ENCODE measurements at places on chromosomes 5 and 9. TPM values are rescaled to one million over a fixed set of nuclear protein-coding genes. Genes with fewer than 3 reads are reported as not detected.

DNA sequence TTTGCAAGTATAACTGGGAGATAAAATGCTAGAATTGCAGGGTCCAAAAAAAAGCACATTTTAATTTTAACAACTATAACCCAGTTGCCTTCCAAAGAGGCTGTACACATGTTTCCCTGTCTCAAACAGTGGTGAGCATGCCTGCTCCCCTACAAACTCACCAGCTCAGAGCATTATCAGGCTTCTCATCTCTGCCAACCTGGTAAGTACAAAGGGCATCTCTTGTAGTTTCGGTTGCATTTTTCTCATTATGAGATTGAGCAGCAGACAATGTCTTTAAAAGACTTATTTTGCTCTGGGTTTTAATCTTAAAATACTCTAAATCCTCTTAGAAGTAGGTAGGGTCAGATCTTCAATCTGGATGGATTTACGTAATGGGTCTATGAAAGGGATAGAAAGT lies 107.1 kb upstream of the MSX2 start:
- no peaks in the 10 kb centered on the region for H3K4me1 ChIP-seq
- H3K27ac ChIP-seq, result no peak overlapping the region
- no peaks in the 10 kb centered on the region for H3K36me3 ChIP-seq
- H3K4me3 ChIP-seq, result no peak overlapping the region
- DNase-seq, result no peak

The TEX48 gene
- not detected for total RNA-seq

DNA sequence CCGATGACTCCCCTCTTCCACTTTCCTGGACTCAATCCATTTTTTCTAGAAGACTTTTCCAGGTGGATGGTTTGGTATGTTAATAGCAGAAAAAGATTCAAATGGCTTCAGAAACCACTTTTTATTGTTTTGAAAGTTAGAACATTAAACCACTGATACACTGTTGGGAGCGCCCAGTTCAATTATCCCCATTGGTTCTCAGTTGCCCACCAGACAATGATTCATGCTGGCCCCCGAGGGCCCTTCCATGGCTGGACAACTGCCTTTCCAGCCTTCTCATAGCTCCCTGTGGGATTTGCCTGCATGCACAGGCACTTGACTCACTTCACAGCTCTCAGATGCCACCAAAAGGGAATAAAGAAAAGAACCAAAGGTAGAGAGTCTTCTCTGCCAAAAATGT lies 21.3 kb upstream of the ANKRD34B start:
- H3K36me3 ChIP-seq, result no peaks in the 10 kb centered on the region
- no peaks in the 10 kb centered on the region for H3K4me1 ChIP-seq
- no peak overlapping the region for H3K27ac ChIP-seq
- DNase-seq, result no peak
- H3K27me3 ChIP-seq, result no peaks in the 10 kb centered on the region

The ANKRD18A gene
- 8.5 TPM for total RNA-seq

The RNF180 gene
- not detected for total RNA-seq

GRCh38 chr9:89863837-89864236 lies 259.0 kb downstream of the GADD45G start:
- H3K36me3 ChIP-seq, result no peaks in the 10 kb centered on the region
- no peaks in the 10 kb centered on the region for H3K4me1 ChIP-seq
- H3K27me3 ChIP-seq, result no peaks in the 10 kb centered on the region
- no peak overlapping the region for H3K4me3 ChIP-seq
- no peak for DNase-seq

DNA sequence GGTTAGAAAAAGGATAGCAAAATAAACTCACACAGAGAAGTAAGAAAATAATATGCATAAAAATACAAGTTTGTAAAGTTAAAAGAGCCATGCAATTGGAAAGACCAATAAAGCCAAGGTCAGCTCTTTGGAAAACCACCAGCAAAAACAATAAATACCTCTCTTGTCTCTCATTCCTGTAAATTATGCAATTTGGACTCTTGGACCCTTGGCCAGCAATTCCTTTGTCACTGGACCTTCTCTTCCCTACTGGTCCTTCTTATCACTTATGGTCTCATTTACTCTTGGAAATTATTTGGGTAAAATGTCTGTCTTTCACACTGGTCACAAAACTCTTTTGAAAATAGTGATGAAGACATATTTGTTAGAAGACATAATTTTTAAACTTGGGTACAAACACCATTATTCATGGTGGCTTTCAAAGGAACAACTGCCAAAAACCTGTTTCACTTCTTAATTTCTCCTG lies 379.5 kb downstream of the TMEM232 start:
- no peaks in the 10 kb centered on the region for H3K27me3 ChIP-seq
- no peaks in the 10 kb centered on the region for H3K4me1 ChIP-seq
- no peak overlapping the region for H3K27ac ChIP-seq
- no peaks in the 10 kb centered on the region for H3K36me3 ChIP-seq
- DNase-seq, result no peak
- H3K4me3 ChIP-seq, result no peak overlapping the region

- no peaks in the 10 kb centered on the region for H3K36me3 ChIP-seq
- H3K4me1 ChIP-seq, result no peaks in the 10 kb centered on the region
- no peak overlapping the region for H3K27ac ChIP-seq
- no peak for DNase-seq
Measured at GRCh38 chr5:35103637-35104299, 56.0 kb upstream of the AGXT2 start.
